Temporal lobe (tissue), 4 donors: ENCODE measurements at places on chromosomes 6 and 20. TPM values are rescaled to one million over a fixed set of nuclear protein-coding genes. Genes with fewer than 3 reads are reported as not detected.

STK4 gene
- 27.0 TPM for total RNA-seq

CPXM1 gene
- total RNA-seq = 10.1 TPM

RAE1 gene
- total RNA-seq = 30.0 TPM

FAM217A gene
- not detected for total RNA-seq
